ENCODE measurements at places on chromosomes 3 and 15.

- DNase-seq = no peak
These were observed 110.7 kb upstream of the EPHA3 start for GRCh38 chr3:88996691-88997090.

DNA sequence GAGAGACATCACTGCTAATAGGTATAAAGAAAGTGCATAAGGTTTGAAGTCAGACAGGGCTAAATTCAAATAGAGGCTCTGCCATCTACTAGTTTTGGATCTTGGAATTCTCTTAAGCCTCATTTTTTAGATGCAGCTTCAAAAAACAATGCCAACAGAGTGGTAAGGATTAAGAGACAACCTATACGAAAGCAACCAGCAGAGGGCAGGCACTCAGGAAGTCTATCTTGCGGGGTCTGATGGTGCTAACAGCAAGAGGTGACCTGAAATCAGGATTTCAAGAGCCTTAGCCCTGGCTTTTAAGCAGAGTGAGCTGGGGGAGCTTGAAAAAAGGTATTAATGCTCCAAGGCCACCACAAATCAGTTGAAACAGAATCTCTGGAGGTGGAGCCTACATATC is 40.7 kb downstream of the LDHAL6B start:
- DNase-seq = no peak

GRCh38 chr15:40282147-40282868 is 556 bp downstream of the ANKRD63 start:
- peak; percentile 26 for DNase-seq

DNA sequence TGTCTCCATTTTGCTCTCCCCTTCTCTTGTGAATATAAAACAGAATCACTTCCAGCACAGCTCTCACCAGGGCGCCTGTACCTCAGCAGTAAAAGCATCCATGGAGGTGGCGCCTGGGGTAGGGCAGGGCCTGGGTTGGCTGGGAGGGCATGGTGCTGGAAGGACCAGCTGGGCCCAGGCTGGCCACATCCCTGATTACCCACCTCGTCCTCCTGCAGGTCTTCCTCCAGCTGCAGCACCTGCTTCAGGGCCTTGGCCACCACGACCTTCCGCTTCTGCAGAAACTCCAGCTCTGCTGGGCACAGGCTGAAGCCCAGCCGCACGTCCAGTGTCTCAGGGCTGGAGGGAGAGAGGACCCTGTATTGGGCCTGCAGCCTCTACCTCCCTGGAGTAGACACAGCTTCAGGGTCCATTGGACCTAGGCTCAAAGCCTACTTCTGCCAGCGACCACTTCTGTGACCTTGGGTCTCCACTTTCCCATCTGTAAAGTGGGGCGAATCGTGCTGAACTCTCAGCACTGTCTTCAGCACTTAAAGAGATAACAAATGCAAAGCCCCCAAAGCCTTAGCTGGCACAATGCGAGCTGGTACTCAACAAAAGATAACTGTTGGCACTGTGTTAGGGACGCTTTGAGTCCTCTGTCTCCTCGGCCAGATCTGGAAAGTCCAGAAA is 23.8 kb downstream of the PLA2G4E start:
- DNase-seq = no peak

GRCh38 chr3:144032531-144033239 is 61.1 kb downstream of the DIPK2A start:
- no peak for DNase-seq

- no peak for DNase-seq
These were observed 24.6 kb downstream of the COMMD2 start for GRCh38 chr3:149727656-149728055.

- DNase-seq = no peak
These were observed 731.0 kb downstream of the ZNF385D start for GRCh38 chr3:21020043-21020442.

GRCh38 chr3:124097362-124098131 is 105.6 kb upstream of the ROPN1 start:
- DNase-seq = no peak

Data from activated gamma-delta T cell (primary cell).